ENCODE measurements at places on chromosomes 2 and 18.
A peak's percentile ranks its signal among the peaks of the same experiment; 100 is the strongest.

DNA sequence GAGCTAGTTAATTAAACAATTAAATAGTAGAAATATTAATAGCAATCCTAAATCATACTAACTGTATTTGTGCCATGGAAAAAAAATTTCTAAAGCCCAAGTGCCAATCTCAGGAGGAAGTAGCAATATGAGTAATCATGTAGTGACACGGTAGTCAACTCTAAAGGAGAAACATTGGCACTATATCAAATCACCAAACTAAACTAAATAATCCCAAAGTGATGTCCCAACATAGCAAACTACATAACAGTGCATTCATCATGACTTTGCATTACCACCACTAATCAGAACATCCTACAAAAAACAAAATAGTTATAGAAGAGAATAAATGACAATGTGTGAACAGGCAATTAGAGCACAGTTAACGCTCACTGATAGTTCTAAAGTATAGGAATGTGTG lies 195.1 kb downstream of the EXOC6B start:
- no peak for DNase-seq

- peak; percentile 26 for DNase-seq
These were observed 9.0 kb downstream of the TBR1 start for GRCh38 chr2:161424891-161425727.

- DNase-seq = no peak
These were observed 83.9 kb upstream of the YWHAQ start for GRCh38 chr2:9714630-9715214.

GRCh38 chr2:34656632-34657031 lies 1057.5 kb upstream of the FAM98A start:
- DNase-seq = no peak

DNA sequence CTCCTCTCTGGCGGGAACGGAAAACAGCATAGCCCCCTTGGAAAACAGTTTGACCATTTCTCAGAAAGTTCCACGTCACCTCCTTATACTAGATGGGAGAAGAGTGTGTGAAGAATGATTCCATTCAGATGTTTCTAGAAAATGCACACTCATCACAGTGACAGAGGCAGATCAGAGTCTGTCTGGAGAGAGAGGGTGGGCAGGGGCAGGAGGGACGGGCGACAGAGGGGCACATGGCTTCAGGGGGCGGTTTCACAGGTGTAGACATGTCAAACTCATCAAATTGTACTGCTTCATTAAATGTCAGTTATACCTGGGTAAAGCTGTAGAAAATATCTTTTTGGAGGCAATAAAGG lies 88.8 kb upstream of the TAF1B start:
- no peak for DNase-seq

- no peak for DNase-seq
These were observed 100.2 kb upstream of the CDC42EP3 start for GRCh38 chr2:37771600-37772088.

GRCh38 chr2:19865151-19865550 lies 36.6 kb downstream of the TTC32 start:
- peak; percentile 51 for DNase-seq

DNA sequence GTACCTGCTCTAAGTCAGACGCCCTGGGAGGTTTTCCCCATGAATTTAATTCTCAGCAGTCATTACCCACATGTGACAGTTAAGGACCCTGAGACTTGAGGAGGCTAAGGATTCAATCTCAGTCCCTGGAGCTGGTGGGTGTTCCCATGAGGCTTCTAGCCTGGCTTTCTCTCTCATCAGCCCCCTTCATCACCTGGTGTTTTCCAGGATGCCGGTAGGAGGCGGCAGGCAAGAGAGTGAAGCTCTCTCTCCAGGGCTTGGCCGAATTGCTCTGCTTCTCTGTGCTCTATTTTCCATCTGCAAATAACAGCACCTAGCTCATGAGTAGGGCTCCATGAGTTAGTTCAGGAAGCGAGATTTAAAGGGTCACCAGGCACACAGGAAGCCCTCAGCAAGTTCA lies 241.9 kb downstream of the PTPRM start:
- no peak for DNase-seq

DNA sequence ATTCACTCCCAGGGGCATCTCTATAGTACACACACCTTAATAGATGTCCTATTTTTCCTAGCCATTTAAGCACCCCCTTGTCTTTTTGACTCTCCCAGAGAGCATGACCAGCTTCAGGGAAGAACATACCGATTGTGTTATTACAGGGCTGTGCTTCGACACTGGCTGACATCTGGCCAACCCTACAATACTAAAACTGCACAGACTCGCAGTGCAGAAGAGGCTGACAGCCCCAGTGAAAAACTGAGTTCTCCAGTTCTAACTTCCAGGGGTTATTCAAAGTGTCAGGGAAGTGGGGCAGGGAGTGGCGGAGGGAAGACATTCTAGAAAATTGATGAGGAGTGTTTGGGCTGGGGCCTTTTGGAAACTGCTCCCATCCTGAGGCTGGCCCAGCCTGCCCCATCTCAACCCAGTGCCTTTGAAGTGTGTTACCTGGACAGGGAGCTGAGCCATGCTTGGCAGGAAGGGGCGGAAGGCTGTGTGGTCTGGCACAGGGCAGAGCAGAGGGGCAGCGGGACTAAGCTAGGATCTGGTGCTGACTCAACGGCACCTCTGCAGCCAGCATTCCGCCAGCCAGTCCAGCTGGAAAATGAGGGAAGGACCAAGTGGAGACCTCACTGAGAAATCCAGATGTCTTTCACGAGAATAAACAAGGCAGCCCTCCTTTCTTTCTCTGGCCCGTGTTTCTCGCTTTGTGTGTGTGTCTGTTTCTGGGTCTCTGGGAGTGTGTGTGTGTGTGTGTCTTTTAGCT lies 15.4 kb upstream of the IGFBP5 start:
- no peak for DNase-seq

- DNase-seq = peak; percentile 24
These were observed 5.6 kb upstream of the SP9 start for GRCh38 chr2:174328961-174329715.

DNA sequence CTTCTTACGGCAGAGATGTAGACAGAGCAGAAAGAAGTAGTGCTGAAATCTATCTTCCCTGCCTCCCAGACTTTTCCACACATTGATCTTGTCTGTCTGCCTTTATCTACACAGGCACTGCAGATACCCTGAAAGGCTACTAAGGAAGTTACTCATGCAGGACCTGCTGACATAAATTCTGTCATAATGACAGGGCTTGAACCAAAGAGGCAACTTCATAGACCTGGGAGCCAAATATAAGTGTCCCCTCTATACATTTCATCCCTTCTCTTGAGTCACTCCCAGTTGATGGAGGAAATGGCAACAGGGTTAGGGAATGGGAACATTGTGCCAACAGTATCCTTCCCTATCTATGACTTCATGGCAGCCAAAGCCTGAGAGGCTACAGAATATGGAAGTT lies 157.5 kb downstream of the TNS1 start:
- DNase-seq = no peak

DNA sequence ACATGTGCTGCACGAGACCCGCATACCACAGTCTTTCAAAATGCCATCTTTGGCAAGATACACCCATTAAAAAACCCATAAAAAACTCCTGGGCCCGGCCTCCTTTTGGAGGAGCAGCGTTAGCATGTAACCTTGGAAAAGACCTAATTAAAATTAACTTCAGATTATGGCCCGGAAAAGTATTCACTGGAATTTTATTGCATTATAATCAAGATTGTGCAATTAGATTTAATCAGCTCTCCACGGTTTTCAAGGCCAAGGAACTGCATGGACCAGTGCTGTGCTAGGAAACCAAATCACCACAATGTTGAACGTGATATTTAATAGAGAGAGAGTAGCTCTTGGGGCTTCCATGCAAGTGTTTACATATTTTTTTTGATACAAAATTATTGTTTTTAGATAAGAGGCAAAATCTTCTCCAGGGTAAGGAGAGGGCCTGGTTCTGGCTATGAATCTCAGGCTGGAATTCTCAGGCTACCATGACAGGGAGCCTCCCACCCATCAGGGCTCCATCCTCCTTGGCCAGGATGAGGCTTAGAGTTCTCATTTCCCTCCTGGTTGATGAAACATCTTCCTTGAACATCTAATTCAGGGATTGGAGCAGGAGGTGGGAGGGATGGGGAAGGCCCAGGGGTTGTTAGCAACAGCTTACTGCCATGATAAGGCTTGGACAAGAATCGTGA lies 82.0 kb upstream of the TTC39C start:
- no peak for DNase-seq

DNA sequence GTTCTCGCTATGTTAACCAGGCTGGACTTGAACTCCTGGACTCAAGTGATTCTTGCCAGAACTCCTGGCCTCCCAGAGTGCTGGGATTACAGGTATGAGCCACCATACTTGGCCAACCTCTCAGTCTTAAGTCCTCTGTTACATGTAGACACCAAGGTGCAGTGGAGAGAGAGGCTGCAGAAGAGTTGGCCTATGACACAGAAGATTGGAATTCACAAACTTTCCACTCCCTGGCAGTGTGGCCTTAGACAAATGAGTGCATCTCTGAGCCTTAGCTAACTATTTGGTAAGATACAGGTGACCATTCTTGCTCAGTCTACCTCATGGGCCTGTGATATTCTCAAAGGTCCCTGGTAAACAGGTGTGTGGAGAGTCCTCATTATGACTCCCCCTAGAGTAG lies 159.7 kb downstream of the MYCN start:
- DNase-seq = no peak

GRCh38 chr2:142682528-142682927 lies 194.9 kb upstream of the KYNU start:
- DNase-seq = no peak

GRCh38 chr18:39586741-39587140 lies 2021.1 kb upstream of the CELF4 start:
- DNase-seq = no peak

- DNase-seq = no peak
These were observed 54.4 kb downstream of the TWIST2 start for GRCh38 chr2:238902285-238902684.

- DNase-seq = no peak
These were observed 7.1 kb downstream of the KCNE4 start for GRCh38 chr2:223058952-223059716.

DNA sequence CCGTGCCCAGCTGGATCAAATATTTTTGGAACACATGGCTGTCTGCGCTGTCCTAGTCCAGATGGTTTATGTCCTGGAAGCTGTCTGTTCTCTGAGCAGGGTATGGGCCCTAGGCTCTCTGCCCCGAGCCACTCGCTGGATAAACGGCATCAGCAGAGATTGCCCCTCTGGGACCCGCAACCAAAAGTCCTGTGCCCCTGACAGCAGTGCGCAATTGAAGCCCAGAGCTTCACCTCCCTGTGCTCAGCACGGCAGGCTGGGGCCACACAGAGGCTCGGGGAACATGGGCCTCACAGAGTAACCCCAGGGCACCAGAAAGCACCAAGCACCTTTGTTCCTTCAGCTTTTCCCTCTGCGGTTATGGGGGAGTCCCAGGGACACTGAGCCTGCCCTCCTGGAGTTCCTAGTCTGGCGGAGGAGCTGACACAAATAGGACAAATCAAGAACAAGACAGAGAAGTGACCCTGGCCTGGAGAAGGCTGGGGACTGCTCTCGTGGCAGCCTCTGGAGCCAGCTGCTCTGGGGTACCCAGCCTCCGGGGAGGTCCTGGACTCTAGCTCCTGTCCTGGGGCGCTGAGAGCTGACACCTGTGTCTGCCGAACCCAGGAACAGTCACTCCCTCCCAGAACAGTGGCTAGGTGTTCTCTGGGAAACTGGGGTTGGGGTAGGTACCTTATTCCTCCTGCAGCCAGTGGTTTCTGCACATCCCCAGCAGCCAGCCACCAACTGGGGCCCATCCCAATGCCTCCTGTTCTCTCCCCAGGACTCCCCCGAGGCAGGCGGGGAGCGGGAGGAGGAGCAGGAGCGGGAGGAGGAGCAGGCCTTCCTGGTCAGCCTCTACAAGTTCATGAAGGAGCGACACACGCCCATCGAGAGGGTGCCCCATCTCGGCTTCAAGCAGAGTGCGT lies 12.3 kb downstream of the ARID5A start:
- DNase-seq = no peak

DNA sequence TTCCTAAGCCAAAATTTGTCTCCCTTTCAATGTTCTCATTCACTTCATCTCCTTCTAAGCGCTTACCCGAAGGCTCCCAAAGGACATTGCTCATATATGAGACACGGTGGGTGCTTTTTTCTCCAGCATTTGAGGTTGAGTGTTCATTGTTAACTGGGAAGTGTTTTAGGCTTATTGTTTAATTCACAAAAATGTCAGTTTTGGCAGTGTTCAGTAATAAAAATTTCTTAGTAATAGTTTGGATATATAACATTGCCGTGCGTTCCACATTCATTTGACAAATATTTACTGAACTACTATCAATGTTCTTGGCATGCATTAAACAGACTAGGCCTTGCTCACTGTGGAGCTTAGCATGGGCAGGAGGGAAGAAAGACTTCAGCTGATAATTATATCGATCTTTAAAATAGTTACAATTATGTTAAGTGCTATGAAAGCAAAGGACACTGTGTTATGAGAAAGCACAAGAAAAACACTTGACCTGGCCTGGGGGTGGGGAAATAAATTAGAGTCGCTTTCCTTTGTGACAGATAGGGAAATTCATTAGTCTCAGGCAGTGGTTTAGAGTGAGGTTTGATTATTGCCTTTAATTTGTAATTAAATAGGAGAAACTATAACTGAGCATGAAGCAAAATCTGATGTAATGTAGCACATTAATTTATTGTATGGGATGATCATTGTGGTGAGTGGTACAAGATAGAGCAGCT lies 82.2 kb upstream of the DOCK10 start:
- DNase-seq = no peak

DNA sequence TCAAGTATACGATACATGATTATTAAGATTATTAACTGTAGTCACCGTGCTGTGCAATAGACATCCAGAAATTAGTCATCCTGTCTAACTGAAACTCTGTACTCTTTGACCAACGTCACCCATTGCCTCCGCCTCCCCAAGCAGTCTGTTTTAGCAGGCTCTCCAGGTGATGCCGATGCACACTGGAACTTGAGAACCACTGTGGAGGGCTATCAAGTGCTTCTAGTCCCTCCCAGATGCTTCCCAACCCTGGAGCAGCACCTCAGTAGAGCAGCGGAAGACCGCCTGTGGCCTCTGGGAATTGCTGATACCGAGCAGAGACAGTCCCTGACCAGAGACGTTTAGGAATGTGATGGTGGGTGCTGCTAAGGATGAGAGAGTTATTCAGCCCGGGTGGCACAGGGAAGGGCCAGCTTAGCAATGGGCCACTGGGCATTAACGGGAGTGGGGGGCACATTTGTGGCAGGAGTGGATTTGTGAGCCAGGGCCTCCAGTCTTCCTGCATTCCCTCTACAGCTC lies 50.7 kb downstream of the LIPG start:
- DNase-seq = peak; percentile 37

GRCh38 chr2:240205348-240205747 lies 64.9 kb upstream of the OTOS start:
- no peak for DNase-seq

DNA sequence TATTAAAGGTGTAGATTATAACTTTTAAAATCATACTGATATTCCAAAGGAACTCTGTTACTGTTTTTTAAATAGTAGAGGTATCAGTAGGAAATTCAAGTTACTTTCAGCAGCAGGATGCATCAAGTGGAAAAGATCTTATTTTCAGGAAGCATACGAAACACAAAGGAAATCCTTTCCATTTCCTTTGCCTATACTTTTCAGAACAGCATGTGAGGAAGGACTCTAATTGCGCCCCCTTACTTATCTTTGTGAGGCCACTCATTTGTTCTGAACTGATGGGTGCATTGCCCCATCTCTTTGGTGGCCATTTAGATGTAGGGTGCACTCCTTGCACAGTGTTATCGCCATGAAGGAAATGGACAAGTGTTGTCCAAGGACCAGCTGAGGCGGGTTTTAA lies 145.3 kb downstream of the BABAM2 start:
- DNase-seq = no peak

All from GM20000 (cell line).